ENCODE measurements at places on chromosomes 6 and 20.

DNA sequence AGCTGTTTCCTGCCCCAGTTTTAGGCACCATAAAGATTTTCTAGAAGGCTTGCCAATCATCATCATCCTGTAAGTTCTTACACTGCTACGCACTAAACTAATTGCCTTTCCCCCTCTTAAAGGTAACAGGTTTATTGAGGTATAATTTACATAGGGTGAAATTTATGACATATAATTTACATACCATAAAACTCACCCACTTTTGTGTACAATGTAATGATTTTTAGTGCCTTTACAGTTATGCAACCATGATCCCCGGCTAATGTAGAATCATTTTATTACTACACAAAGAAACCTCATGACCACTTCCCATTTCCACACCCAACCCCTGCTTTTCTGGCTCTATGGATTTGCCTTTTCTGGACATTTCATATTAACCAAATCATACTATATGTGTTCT is 21.1 kb downstream of the GCNT2 start:
- DNase-seq: no peak

GRCh38 chr6:84026721-84027164 is 6.8 kb upstream of the MRAP2 start:
- DNase-seq: no peak

GRCh38 chr20:2314759-2315439 is 19.1 kb downstream of the TGM3 start:
- DNase-seq: no peak

GRCh38 chr6:129446272-129447197 is 263.4 kb downstream of the ARHGAP18 start:
- DNase-seq: no peak

- no peak for DNase-seq
Measured at GRCh38 chr6:108847738-108848115, 495 bp upstream of the ARMC2 start.

GRCh38 chr20:44942264-44942973 is 17.8 kb downstream of the TOMM34 start:
- DNase-seq: no peak

DNA sequence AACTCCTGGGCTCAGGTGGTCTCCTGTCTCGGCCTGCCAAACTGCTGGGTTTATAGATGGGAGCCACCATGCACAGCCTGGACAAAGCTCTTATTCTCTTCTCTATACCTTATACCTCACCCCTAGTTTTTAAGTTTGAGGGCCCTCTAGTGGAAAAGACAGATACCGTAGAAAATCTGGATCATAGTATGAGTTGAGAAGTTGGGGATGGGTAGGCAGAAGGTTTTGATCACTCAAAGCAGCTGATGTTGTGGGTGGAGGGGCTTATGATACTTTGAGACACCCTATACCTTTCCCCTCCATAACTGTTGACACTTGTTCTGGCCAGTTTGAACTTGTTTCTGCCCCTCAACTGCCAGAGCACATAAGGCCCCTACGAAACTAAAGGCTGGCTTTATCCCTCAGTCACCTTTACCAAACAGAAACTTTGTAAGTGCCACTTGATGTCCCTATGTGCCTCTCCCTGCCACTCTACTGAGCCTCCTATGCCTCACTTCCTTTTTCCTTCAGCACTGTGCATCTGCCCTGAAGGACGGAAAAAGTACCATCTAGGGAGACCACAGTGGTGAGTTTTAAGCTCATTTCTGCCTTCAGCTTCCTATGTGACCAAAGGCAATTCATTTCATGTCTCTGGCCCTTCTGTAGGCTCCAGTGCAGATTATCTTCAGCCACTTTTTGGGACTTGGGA is 28.6 kb downstream of the RALY start:
- DNase-seq: no peak

GRCh38 chr20:39263076-39263475 is 300.9 kb downstream of the DHX35 start:
- DNase-seq: no peak

DNA sequence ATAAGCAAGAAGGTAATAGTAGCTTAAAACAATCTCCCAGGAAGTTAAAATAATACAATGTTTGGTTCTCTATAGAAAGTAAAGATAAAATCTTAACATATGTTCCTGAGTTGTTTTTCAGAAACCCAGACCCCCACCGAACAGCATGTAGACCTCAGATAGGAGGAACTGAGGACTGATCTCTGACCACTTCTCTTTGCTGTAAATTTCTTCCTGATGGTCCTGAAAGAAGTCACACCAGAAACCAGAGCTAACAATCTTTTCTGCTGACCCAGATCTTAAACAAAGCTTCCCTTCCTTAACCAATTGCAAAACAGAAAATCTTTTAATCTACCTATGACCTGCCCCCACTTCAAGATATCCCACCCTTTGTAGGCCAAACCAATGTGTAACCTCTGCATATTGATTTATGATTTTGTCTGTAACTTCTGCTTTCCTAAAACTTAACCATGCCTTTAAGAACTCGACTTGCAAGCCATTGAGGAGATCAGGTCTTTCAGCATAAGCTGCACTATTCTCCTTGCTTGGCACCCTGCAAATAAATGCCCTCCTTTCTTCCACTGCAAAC is 21.9 kb upstream of the BEND6 start:
- no peak for DNase-seq

GRCh38 chr6:42177514-42178364 is 4.6 kb downstream of the GUCA1A start:
- DNase-seq: no peak

DNA sequence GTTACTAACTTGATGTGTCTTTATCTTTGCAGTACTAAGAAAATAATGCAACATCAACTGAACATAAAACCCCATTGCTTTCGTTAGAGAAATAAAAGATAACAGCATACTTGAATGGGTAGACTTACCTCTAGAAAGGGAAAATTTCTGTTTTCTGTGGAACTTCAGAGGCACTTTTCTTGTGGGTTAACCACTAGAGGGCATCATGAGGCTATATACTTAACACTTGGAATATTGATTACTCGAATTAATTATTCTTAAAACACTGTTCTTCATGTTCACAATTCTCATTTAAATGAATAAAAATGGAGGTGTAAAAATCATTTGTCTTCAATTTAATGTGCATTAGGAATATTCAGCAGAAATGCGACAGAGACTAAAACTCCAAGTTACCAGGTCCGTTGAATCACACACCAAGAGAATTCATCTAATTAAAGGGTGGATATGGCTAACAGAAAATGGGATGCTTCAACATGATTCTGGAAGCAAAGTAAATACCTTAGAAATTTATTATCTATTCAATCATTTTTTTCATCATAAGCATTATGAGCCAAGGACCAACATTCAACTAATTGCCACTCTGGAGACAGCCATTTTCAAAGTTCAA is 330.8 kb upstream of the PREP start:
- no peak for DNase-seq

DNA sequence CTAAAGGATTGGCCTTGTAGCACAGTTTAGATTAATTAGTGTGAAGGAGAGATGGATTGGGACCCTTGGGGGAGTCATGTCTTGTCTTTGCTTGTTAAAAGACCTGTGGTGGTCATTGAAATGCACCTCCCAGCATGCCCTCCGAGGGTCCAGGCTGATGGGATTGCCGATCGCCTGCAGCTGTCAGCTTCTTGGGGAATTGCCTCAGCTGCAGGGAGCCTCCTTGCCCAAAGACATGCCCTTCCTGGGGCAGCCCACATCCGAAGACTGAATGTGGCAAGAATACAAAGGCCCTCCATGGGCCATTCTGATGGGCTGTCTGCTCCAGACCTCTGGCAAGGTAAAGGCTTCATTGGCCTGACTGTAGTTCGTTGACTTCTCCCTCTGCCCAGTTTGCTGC is 150.7 kb downstream of the FARS2 start:
- no peak for DNase-seq

DNA sequence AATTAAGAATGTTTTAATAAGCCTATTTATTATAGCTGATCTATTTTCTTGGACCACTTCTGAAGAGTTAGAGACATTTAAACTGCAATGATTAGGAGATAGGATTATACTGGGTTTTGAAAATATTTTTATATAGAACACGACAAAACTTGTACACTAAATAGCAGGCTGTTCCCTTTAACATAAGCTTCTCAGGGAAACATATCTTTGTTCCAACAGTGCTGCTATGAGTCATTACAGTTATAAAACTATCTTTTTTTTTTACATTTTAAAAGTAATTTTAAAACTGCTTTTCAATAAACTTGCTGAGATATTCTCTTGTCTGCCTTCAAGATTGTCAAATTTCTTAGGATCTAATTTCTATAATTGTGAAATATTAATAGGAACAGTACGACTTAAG is 389.1 kb downstream of the ARHGAP18 start:
- no peak for DNase-seq

DNA sequence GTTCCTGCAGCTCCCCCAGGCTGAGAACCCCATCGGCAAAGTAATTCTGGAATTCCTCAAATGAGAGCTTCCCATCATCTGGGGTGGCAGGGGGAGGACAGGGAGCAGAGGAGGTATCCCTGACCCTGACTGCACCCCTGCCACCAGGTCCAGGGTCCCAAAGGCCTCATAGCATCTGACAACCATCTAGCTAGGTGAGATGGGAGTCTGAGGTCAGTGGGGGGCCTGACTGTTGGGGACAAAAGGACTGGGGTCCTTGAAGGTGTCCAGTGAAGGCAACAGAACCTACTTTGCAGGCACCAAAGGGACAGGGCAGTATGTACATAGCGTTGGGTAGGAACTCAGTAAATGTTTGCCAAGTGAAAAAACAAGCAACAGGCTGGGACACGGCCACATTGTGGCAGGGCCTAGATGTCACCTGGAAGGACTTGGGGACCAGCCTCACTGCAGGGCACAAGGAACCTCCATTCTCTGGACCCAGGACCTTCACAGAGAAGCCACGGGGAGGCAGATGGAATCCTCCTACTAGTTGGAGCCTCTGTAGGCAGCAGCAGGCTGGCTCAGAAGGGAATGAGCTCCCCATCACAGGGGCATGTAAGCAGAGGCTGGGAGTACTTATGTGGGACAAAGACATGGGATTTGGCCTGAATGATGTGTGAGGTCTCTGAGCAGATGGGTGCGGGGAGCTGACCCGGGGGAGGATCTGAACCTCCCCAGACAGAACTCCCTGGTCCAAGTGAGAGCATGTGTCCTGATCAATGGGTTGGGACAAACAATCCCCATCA is 3.3 kb downstream of the NECAB3 start:
- DNase-seq: no peak

DNA sequence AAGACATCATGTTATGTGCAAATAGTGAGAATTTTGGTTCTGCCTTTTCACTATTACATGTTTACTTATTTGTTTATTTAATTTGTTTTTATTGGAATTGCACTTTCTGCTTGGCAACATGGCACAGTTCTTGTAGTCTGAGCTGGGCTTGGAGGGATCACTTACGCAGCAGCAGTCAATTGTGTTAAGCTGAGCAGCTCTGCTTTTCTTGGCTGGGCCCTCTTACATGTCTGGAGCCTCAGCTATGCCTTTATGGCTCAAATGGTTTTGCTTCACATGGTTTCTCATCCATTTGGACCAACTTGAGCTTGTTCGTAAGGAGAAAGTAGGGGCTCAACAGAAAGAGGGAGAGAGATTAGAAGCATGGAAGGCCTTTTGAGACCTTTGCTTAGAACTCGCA is 327.5 kb upstream of the EPHA7 start:
- no peak for DNase-seq

- DNase-seq: no peak
Measured at GRCh38 chr6:34723203-34723602, 26.6 kb upstream of the ILRUN start.

DNA sequence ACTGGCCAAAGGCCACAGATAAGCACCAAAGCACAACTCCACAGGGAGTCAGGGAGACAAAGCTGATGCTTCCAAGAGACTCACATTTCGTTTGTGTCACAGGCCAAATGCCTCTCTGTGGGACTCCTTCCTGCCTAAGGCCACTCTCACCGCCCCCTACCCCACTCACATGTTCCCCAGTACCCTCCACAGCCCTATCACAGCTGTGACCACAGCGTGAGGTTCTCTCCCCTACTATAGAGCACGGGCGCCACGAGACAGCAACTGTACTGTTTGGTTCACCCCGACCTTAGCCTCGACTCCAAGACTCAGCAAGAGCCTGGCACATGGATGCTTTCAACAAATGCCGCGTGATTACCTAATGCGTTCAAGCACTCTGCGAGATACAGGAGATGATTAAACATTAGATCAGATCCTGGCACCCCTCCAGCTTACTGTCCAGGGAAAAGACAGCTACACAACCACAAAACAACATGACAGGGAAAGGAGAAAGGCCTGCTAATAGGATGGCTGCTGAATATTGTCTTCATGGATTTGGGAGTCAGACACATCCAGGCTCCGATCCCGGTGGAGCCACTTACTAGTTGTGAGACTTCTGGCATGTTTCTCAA is 105.5 kb downstream of the AGPAT4 start:
- DNase-seq: no peak

DNA sequence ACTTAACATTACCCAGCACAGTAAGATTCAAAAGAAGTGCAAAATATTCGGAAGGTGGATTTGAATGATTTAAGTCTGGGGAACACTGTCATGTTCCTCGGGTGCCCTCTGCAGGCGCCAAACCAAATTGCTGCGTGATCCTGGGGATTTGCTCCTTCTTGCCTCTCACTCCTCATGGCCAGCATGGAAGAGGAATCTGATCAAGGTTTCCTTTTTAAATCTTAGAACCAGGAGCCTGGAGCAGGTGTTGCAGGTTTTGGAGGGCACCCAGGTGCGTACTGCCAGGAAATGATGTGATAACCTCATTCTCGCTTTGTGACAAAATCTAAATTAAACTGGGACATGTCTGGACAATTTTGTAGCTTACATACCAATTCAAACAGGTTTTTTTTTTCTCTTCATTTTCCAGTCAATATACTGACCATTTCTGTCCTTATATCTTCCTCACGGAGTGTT is 8.1 kb upstream of the PFDN4 start:
- DNase-seq: peak; percentile 36

DNA sequence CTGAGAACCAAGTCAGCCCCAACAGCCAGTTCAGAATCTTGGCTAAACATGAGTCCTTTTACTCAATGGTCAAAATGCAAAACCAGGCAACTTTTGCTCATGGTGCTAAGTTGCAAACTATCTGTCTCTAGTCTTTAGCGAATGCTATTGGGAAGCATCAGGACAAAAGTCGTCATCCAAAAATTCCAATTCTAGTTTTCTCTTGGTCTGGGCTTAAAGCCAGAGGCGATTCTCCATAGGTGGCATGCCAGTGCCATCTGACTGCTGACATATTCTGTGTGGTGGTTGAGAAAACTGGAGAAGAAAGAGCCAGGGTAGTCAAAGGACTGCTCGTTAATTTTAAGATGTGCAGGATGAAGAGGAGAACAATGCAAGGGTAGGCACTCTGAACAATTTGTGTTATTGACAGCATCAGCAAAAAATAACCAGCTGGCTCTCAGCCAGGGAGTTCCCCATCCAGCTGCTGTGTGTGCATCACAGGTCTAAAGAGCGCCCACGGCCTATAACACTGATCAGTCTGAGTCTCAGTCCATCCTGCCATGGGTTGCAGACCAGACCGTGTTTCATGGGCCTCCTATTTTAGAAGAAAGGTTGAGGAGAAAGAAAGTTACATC is 313.6 kb downstream of the ALDH8A1 start:
- no peak for DNase-seq

All from activated CD8-positive, alpha-beta memory T cell treated with anti-CD3 and anti-CD28 coated beads for 4 hours (primary cell).